ENCODE measurements at places on chromosomes 4 and X.

DNA sequence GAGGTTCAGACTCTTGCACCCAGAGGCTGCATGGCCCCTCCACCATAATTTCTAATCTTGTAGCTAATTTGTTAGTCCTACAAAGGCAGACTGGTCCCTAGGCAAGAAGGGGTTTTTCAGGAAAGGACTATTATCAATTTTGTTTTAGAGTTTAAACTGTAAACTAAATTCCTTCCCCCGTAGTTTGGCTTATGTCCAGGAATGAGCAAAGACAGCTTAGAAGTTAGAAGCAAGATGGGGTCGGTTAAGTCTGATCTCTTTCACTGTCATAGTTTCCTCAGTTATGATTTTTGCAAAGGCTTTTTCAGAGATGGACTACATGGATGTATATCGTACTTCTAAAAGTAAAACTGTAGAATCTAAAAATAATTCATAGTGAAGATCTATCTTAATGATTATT is 258.1 kb upstream of the IL1RAPL1 start:
- DNase-seq, result no peak

DNA sequence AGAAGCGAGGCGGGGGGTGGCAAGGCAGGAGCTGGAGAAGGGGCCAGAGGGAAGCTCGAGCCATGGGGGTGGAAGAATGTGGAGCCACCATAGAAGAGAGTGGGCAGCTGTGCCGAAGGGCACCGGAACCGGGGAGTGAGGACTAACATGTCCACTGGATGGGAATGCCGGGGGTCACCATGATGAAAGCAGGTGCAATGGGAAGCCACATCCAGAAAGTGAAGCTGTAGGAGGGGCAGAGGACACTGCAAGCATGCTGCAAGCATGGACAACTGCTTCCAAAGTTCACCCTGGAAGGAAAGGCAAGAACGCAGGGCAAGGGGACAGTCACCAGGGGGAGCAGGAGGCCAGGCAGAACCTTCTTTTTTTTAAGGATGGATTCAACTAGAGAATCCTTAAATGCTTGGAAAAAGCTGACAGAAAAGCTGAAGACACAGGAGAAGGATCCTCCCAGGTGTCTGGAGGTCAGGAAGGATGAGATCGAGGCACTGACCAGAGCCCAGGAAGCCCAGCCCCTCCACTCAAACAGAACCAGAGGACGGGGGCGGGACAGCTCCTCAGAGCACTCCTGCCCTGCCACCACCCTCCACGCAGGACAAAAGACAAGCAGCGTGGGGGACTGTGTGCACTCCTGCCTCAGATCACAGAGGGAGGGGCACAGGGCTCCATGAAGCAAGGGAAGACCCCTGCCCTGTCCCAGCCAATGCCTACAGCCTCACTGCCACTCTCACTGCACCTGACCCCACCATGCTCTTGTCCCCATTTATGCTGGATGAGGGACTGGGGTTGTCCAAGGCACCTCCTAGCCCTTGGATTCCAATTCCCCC is 169.2 kb downstream of the AFAP1 start:
- DNase-seq, result no peak

- DNase-seq, result no peak
Observed at GRCh38 chr4:105594099-105595010, 41.9 kb downstream of the ARHGEF38 start.

DNA sequence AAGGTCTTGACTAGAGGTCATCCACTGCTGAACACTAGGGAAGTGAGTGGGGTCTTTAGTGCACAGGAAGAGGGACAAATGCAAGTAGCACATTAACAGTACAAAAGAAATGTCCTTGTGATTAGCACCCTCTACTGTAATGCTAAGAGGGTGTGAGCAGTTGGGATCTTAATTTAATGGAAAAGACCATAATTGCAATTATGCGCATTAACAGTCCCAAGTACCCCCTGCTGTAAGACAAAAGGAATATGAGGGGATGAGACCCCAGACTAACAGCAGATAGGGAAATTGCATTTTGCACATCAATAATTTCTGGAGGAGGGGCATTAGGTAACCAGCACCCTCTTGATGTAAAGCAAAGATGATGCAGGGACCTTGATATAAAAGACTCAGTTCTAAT is 285.0 kb downstream of the CHIC1 start:
- DNase-seq, result no peak

GRCh38 chr4:51906167-51906958 is 63.4 kb downstream of the DCUN1D4 start:
- DNase-seq, result no peak

- peak; percentile 74 for DNase-seq
Observed at GRCh38 chr4:82561786-82562563, at the start of gene TMEM150C. TMEM150C (minus strand) TSS chr4:82561988; CDS start chr4:82504657, 57,331 bp downstream.

GRCh38 chr4:41512596-41512995 is 25.4 kb upstream of the LIMCH1 start:
- DNase-seq, result no peak

- no peak for DNase-seq
Observed at GRCh38 chrX:119529345-119530276, 35.6 kb downstream of the STEEP1 start.

DNA sequence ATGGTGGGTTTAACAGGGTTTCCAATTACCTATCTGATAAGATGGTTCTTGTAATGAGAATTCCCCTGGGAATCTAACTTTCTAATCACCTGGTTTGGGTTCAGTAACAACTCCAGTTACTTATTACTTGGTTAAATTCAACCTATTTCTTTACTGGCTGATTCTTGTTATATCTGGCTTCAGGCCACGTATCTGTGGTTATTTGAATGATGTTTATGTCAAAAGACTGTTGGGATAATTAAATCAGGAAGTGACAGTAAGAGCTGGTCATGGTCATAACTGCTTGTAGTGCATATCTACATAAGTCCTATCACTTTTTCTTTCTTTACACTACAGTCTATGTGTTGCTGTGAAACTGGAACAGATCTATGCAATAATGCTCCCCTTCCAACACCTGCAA is 108.1 kb downstream of the MID1 start:
- no peak for DNase-seq

- no peak for DNase-seq
Observed at GRCh38 chrX:3024176-3024575, 17.1 kb upstream of the ARSF start.

GRCh38 chr4:126172126-126172525 is 857.4 kb downstream of the FAT4 start:
- no peak for DNase-seq

- DNase-seq, result no peak
Observed at GRCh38 chr4:15144249-15144966, 142.1 kb downstream of the CPEB2 start.

GRCh38 chrX:10992110-10992509 is 119.0 kb upstream of the HCCS start:
- no peak for DNase-seq

Measured in adrenal gland (tissue), 19 donors.